ENCODE measurements at places on chromosomes 12 and 14.

DNA sequence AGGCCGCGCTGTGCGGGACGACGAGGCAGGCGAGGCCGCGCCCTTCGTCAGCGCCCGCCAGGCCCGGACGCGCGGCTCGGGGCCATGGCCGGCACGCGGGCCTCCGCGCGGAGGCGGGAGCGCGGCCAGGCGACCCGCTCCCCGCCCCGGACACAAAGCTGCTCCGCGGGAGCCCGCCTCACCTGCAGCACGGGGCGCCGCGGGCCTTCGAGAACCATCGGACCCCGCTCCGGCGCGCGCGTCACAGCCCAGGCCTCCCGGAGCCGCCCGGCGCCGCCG lies 342 bp downstream of the DICER1 start:
- DNase-seq, result peak; percentile 65

GRCh38 chr14:96083667-96084320 lies 44.6 kb downstream of the C14orf132 start:
- no peak for DNase-seq

DNA sequence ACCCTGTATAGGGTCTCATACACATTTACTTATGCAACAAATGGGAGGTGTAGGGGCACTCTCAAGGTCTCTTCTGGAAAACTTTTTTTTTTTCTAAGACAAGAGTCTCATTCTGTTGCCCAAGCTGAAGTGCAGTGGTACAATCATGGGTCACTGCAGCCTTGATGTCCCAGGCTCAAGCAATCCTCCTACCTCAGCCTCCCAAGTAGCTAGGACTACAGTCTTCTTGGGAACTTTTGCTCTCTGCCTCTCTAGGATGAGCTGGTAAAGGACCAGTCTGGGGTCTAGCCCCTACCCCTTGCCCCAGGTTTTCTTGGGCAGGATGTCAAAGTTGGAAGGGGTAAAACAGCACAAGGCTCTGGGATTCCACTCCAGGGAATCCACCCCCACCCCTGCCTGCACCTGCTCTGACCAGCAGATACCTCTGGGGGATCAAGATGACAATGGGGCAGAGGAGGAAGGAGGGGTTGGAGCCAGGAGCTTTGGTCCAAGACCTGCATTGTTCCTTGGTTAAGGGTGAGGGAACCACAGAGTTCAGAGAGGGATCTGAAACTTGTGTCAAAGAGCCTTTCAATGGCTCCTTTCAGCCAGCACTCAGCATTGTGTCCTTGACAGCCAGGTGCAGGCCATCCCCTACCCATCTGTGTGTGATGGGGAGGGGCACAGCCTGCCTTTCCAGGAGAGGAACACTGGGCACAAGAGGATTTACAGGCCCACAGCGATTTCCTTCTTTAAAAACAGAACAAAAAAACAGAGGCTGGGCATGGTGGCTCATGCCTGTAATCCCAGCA lies 12.2 kb downstream of the CTDSP2 start:
- DNase-seq, result no peak

DNA sequence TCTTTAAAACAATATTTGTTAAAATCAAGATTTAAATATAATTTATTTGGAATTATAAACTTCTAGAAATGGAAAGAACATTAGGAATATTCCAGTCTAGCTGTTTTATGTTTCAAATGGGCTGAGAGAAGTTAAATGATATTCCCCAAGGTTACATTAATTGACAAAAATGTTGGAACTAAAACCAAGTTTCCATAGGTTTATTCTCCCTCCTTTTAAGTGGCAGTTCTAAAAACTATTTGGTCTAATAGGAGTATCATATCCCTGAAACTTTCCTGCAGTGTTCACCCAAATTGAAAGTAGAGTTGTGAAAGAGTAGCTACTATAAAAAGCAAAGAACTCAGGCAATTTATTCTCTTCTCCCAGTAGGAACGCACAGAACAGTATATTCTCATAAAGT lies 1185.5 kb downstream of the LRFN5 start:
- DNase-seq, result no peak

DNA sequence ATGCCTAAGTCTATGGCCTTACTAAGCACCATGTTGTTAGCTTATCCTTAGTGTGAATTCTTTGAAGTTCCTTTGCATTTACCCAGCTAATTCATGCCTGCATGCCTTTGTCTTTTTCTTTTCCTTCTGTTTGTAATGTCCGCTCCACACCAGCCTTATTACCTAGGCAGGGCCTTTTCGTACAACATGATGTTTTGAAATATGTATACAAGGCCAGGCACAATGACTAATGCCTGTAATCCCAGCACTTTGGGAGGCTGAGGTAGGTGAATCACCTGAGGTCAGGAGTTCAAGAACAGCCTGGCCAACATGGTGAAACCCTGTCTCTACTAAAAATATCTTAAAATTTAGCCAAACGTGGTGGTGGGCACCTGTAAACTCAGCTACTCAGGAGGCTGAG lies 1636.5 kb upstream of the SEL1L start:
- DNase-seq, result no peak

GRCh38 chr14:71625175-71625574 lies 307.1 kb upstream of the RGS6 start:
- DNase-seq, result no peak

GRCh38 chr12:29116414-29116813 lies 32.7 kb upstream of the FAR2 start:
- no peak for DNase-seq

DNA sequence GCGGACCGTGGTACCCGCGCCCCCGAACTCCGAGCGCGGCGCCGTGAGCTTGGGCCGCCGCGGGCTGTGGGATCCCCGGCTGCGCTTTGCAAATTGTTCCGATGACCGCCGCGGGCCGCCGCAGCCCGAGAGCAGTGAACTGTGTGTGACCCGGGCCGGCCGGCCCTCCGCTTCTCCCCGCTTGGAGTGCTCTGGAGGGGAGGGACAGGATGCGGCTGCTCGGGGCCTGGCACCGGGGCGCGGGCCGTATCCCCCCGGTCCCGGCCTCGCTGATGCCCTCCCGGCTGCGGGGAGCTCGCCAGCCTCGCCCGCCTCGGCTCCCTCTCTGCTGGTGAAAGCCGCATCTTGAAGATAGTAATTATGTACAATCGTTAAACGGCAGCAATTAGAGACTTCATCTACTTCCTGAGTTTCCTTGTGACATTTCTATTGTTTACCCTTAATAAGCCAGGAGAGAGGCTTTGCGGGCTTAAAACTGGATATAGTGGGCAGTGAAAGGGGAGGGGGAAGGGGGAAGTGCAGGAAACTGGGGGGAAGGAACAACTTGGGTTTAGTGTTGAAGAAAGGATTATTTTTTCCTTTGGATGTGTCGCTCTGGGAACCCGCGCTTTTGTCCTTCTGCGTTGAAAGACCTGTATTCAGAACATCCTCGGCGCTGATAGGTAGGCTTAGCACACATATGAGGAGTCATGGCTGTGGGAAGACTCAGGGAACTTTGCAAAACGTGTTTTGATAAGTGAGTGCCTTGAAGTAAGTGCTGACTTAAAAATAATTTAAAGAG lies 1.2 kb downstream of the PELI2 start:
- peak; percentile 48 for DNase-seq

Data from AG08396 (cell line).